Foreskin melanocyte (primary cell): ENCODE measurements at places on chromosomes 3 and 15.

GRCh38 chr15:62241135-62241770, 76.2 kb upstream of the C2CD4B start:
- DNase-seq: no peak

DNA sequence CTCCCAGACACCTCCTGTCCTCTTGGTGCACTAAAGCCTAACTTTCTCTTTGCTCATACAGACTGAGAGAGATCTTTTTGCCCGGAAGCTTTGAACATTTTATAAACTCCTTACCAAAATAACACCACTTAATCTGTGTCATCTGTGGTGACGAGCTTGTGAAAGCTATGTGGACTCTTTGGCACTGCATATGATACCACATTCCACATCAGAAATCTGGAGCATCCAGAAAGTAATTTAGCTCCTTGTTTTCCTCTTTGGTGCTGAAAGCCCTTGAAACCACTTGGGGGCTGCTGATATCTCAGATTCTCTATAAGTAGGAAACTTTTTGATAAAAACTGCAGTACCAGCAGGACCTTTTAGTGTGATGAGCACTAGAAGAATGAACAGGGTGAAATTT, 128.3 kb downstream of the ALCAM start:
- DNase-seq: no peak

DNA sequence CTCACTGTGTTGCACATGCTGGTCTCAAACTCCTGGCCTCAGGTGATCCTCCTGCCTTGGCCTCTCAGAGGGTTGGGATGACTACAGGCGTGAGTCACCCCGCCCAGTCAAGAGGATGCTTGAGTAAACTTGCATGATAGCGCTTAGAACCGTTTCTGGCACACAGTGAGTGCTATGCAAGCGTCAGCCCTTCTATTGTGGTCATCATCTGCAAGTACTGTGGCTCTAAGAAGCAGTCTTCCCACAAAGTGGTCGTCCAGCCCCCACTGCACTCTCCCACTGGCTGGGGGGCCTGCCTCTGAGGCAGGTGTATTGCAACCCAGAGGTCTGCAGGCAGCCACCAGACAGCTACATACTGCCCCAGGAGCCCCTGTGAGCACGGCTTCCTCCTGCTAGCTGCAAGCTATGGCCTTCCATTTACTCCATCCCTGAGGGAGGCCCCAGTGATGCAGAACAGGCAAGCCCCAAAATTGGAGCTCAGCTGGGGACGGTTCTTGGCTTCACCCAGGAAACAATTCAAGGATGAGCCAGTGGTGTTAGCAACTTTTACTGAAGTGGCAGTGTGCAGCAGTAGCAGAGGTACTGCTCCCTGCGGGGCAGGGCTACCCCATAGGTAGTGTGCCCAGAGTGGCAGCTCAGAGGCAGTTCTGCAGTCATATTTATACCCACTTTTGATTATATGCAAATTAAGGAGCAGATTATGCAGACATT, 95.4 kb downstream of the LSM3 start:
- no peak for DNase-seq

GRCh38 chr3:14539742-14540491, at the start of gene GRIP2:
GRIP2 (minus strand) TSS chr3:14540342; CDS start chr3:14540308, 34 bp downstream.
- DNase-seq: no peak

DNA sequence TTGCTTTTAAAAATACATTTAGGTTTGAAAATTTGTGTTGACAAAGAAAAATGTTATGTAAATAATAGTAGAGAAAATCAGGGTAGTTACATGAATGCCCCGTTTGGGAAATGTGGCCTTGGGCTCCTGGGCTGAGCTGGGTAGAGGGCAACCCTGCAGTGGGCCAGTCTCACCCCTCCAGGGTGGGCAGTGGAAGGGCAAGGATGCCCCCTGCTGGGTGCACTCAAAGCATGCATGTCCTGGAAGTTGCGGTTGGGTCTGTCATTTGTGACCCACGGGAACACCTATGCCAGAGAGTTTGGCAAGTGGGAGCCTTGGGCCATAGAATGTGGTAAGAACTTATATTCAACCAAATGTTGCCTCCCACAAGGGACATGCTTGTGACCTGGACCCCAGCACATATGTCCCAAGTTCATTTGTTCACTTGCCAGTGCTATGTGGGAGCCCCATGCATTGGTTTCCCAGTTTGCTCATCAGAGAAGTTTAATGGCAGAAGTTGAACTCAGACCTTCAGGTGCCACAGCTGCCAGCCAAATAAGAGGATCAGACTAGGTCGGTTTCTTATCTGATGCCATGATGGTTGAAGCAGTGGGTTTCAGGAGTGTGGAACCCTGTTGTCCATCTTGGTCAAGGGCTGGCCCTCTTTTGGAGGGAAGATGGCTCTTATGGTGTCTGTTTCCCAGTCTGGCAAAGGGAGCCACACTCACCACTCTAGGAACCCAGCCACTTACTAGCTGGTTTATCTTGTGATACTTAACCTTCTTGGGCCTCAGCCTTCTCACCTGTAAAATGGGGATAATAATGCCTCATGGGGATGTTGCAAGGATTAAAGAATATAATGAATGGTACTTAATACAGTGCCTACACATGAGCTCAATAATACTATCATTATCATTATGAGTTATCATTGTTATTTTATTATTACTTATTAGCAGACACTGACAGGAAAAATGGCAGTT, 2.5 kb upstream of the PLCB2 start:
- DNase-seq: no peak

- no peak for DNase-seq
Measured at GRCh38 chr3:135033737-135034136, 238.7 kb downstream of the EPHB1 start.

GRCh38 chr3:152556731-152557254, 278.1 kb upstream of the P2RY1 start:
- DNase-seq: no peak

GRCh38 chr3:45057557-45057956, 31.5 kb downstream of the CLEC3B start:
- DNase-seq: no peak

DNA sequence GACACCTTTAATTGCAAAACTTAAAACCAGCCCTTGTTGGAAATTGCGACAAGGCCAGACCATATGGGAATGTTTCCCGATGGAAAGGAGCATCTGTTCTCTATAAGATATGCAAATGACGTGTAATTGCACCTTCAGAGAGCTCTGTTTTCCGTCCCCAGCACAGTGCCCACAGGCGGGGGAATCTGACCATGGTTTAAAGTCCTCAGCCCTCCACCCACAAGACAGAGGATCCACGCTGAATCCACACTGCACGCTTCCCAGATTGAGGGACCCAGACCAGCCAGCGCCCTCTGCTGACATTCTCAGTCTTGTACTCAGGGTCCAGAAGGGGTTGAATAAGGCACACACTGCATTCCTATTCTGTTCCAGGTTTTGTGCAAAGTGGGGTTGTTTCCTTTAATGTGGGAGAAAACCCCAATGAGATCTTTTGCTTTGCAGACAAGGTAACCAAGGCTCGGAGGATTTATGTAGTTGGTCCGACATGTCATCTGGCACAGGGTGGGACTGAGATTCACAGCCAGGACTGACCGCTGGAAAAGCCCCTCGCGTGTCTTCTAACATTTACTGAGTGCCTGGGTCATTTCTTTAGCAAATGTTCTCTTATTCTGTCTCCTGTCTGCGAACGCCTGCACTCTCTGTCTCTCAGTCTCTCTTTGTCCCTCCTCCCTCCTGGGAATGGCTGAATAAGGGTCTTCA, 36.8 kb upstream of the KLHL25 start:
- DNase-seq: peak; percentile 26

- no peak for DNase-seq
Measured at GRCh38 chr3:86867982-86868381, 123.0 kb downstream of the VGLL3 start.

- DNase-seq: no peak
Measured at GRCh38 chr3:24136624-24137310, 191.7 kb downstream of the NR1D2 start.
